Naive thymus-derived CD4-positive, alpha-beta T cell (primary cell): ENCODE measurements at places on chromosomes 7 and 10. TPM values are rescaled to one million over a fixed set of nuclear protein-coding genes. Genes with fewer than 3 reads are reported as not detected.

DIP2C gene
- total RNA-seq: 8.7 TPM

GRCh38 chr10:109887776-109888175 is 35.5 kb downstream of the XPNPEP1 start:
- H3K27me3 ChIP-seq: no peaks in the 10 kb centered on the region
- H3K4me3 ChIP-seq: no peak overlapping the region
- no peak for DNase-seq
- H3K27ac ChIP-seq: no peak overlapping the region

DNA sequence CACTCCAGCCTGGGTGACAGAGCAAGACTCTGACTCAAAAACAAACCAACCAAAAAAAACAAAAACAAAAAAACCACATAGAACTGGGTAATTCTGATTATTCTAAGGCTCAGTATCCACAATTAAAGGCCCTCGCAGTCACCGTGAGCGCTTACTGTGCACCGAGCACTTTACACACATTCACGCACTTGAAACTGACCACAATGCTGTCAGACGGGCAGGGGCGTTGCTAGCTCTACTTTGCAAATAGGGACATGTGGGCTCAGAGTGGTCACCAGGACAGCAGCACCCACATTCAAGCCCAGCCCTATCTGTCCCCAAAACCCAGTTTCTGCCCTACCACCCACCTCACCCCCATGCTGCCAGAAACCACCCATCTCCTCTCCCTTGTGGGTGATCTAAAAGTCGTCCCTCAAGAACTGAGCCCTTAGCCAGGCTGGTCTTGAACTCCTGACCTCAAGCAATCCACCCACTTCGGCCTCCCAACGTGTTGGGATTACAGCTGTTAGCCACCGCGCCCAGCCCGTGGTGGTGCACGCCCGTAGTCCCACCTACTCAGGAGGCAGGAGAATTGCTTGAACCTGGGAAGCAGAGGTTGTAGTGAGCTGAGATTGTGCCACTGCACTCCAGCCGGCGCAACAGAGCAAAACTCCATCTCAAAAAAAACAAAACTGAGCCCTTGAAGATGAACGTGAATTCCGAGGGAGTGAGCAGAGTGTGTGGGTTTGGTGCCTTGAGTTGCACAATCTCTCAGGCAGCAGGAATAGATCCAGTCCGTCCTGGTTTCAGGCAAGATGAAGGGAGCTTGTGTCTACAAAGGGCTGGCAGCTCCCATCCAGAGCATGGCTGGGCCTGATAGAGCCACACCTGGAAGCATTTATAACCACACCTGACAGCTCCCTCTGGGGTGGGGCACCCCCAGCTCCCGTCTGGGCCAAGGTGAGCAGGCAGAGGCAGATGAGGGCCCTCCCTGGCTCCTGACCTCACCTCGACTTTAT is 5.4 kb upstream of the HSPB1 start:
- H3K36me3 ChIP-seq: no peaks in the 10 kb centered on the region
- no peak overlapping the region for H3K4me3 ChIP-seq
- no peaks in the 10 kb centered on the region for H3K27me3 ChIP-seq
- DNase-seq: no peak
- H3K27ac ChIP-seq: no peak overlapping the region

DNA sequence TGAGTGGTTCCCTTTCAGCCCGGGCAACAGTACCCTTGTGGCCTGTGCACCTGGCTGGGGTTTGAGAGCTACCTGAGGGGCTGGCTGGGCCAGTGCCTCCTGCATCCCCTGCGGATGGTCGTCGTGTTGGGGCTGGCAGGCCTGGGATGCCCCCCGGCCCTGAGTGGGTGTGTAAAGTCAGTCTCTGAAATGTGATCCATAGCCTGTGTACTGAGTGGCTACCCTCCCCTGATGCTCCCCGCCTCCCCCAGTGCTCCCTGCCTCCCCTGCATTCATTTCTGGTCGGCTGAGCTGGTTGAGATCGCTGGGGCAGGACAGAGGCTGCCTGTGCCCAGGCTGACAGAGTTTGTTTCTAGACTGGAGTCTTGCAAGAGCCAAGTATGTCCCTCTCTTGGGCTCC is 9.3 kb downstream of the ZNF316 start:
- H3K4me1 ChIP-seq: no peaks in the 10 kb centered on the region
- H3K36me3 ChIP-seq: peaks cover 96% of the 10 kb centered on the region
- no peak overlapping the region for H3K4me3 ChIP-seq
- no peak for DNase-seq
- H3K27me3 ChIP-seq: no peaks in the 10 kb centered on the region
- no peak overlapping the region for H3K27ac ChIP-seq

- no peak overlapping the region for H3K27ac ChIP-seq
- no peaks in the 10 kb centered on the region for H3K4me1 ChIP-seq
Measured at GRCh38 chr7:1693419-1693990, 23.4 kb downstream of the ELFN1 start.

GRCh38 chr7:157796846-157797245 is 460.0 kb downstream of the DNAJB6 start:
- no peak for DNase-seq
- H3K4me1 ChIP-seq: no peaks in the 10 kb centered on the region
- no peak overlapping the region for H3K4me3 ChIP-seq
- no peaks in the 10 kb centered on the region for H3K27me3 ChIP-seq
- H3K36me3 ChIP-seq: no peaks in the 10 kb centered on the region

DNA sequence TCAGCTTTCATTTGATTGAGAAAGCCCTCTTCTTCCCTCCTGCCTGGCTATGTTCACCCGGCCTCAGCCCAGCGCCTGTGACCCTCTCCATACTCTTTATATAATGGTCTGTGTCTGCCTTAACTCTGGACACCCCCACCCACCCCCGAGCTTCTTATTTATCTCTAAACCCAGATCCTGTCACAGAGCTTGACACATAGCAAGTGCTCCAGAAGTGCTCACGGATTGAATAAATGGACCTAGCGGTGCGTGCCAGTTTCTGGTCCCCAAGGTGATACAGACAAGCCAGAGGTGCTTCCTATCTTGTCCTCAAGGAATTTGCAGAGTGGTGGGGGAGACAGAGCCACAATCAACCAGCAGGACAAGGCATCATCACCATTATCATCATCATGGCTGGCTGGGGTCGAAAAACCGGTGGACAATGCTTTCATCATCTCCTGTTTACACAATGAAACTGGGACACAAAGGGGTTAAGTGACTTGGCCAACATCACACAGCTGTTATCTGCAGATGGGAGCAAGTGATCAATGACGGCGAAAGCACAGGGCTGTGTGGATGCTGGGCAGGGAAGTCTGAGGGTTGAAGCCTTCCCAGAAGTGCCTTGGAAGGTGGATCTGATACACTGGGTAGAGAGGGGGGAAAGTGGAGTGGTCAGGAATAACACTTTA is 2.2 kb upstream of the LOXL4 start:
- no peak overlapping the region for H3K27ac ChIP-seq
- H3K4me1 ChIP-seq: no peaks in the 10 kb centered on the region
- no peak for DNase-seq
- no peaks in the 10 kb centered on the region for H3K36me3 ChIP-seq
- H3K4me3 ChIP-seq: no peak overlapping the region

GRCh38 chr10:43069579-43069978 is 7.3 kb upstream of the RET start:
- no peak for DNase-seq
- no peak overlapping the region for H3K27ac ChIP-seq
- H3K27me3 ChIP-seq: no peaks in the 10 kb centered on the region
- H3K4me1 ChIP-seq: no peaks in the 10 kb centered on the region
